ENCODE measurements at places on chromosomes 1 and 21. TPM values are rescaled to one million over a fixed set of nuclear protein-coding genes. Genes with fewer than 3 reads are reported as not detected.

DNA sequence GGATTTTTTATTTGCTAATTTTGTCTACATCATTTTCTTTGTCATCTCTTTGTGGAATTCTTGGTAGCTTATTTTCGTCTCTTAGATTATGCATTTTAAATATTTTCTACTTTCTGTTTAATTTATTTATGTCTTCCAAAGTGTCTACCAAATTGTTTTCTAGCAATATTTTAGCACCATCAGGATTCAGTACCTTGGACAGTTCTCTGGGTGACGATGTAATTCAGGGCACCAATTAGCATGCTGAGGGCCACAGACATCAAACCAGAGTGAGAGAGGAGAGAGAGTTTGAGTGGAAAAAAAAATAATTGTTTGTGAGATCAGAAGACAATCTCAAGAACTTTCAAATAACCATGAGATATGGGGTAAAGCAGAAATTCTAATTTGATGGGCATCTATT lies 169.8 kb upstream of the CXADR start:
- DNase-seq, result no peak

DNA sequence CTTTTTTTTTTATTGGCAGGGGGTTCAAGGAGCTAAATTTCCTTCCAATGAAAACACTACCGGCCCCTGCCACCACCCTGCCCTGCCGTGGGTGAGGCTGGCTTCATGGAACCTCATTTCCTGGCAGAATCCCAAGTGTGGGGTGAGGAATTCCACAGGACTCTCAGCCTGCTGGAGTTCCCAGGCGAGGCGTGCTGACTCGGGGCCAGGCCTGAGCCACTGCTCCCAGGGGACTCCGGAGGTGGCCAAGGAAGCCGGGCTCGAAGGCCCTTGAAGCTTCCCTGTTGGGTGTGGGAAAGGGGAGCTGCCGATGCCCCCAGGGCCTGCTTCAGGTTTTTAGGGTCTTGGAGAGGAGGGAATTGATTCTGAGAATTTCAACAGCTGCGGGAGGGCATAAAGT lies 95.3 kb upstream of the ACTRT2 start:
- no peak for DNase-seq

- no peak for DNase-seq
Measured at GRCh38 chr1:169236880-169237279, 130.4 kb downstream of the ATP1B1 start.

GRCh38 chr1:173508541-173508940 lies 31.4 kb downstream of the PRDX6 start:
- DNase-seq, result no peak

- DNase-seq, result no peak
Measured at GRCh38 chr1:22323141-22323845, 128.4 kb upstream of the ZBTB40 start.

DNA sequence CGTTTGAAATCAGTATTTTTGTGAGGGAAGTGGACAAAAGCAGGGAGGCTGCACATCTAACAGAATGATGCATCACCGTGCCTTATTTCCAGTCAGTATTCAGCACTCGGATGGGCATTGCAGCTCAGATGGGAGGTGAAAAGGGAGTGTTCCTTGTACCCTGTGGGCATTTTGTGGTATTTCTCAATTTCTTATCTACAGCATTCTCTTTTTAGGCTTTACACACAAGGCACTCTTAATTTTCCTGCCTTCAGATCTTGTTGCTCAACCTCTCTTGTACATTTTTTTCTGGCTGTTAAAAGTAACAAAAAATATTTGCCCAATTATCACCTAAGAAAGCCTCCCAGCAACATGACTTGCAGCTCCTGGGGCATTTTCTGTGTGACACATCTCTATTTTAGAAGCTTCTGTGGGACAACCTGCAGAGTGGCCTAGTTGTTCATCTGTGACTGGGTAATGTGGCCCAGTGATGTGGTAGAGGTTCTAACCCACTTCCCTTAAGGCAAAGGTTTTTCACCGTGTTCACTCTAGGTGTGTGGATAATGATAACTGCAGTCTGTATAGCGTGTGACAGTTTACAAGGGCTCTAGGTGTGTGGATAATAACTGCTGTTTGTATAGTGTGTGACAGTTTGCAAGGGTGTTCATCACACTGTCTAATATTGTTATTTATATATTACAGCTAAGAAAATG lies 257.2 kb downstream of the PTGER3 start:
- no peak for DNase-seq

DNA sequence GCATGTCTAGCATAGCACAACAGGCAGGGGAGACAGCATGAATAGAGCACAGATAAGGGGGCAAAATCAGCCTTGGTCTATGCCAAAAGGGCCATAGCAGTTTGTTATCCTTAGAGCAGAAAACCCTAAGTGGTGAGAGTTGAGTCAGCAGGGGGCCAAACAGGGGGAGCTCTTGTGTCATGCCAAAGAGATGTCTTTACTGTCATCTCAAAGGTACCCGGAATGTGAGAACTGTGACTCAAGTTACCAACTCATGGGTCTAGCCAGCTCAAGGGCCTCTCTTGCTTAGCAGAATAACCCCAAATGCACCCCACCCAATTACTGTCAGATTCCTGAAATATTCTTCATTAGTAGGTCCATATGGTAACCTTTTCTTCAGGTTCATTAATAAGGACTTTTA lies 45.9 kb upstream of the NRDC start:
- DNase-seq, result no peak

GRCh38 chr1:5477716-5478115 lies 514.5 kb downstream of the NPHP4 start:
- DNase-seq, result no peak

GRCh38 chr1:226678701-226679100 lies 60.4 kb downstream of the ITPKB start:
- DNase-seq, result no peak

- no peak for DNase-seq
Measured at GRCh38 chr1:202250982-202251381, 57.4 kb downstream of the LGR6 start.

DNA sequence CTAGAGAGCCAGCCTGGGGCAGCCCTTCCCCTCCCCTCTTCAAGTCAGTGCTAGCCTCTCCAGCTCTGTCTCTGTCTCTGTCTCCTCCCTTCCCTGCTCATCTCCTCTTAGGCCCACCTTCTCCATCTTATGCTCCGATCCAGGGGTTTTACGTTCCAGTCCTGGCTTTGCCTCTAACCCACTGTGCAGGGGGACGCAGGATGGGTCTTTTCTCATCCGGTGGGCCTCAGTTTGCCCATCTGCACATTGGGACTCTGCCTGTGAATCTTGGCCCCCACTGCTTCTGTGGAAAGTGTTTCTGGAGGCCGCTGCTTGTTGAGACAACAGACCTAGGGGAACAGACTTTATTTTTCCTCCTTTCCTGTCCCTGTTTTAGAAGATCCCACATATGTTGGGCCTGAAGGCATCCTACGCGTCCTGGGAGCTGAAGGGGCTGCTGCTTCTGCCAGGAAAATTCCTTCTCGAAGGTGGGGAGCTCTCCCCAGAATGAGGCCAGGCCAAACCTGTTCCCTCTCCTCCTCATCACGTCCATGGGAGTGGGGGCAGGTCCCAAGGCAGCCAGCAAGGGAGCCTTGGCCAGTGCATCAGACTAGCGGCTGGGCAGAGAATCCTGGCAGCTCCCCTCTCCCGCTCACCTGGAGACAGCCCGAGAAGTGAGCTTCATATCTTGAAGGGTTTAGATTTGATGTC lies 99.5 kb upstream of the CSF3R start:
- DNase-seq, result no peak

DNA sequence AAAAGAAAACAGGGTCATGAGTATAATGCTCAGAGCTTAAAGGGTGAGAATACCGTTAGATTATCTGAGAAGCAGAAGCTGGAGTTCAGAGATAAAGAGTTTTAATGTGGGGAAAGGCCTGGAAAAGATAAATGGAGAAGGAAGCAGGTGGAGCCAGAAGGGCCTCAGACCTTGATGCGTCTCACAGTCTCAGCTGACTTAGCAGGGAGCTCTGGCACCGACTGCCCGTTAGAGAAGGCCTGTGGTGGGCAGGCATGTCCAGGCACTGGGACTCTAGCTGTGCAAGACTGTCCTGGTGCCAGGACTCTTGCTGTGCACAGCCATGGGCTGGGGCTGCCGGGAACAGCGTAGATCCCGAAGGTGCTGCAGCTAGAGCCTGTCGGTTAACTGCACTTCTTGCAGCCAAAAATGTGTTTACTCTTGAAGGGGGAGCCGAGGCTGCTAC lies 3.8 kb upstream of the SLAMF9 start:
- no peak for DNase-seq

DNA sequence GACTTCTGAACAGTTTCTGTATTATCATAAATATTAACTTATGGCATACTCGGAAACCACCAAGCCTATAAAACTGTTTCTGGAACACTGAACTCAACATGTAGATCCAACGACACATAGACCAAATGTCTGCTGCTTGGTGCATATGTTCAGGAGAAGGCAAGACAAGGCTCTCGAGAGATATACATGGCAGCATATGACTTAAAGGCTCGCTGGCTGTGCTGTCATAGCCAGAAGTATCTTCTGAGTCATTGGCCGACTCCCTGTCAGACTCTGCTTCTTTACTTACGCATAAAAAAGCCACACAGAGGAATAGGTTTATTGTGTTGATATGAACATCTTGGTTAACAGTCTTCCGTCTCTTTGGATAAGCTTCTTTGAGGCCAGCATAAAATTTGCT lies 60.6 kb downstream of the LYST start:
- no peak for DNase-seq

The ST6GALNAC3 gene
- 6.7 TPM for total RNA-seq

The SPRR2F gene
- 33.1 TPM for total RNA-seq

The SUSD4 gene
- total RNA-seq, result 34.8 TPM

The OR2L2 gene
- 0.08 TPM for total RNA-seq

The CD1E gene
- 0.23 TPM for total RNA-seq
